ENCODE measurements at places on chromosomes 3 and 15.

- no peak for DNase-seq
Observed at GRCh38 chr3:31707286-31707685, 174.6 kb downstream of the STT3B start.

DNA sequence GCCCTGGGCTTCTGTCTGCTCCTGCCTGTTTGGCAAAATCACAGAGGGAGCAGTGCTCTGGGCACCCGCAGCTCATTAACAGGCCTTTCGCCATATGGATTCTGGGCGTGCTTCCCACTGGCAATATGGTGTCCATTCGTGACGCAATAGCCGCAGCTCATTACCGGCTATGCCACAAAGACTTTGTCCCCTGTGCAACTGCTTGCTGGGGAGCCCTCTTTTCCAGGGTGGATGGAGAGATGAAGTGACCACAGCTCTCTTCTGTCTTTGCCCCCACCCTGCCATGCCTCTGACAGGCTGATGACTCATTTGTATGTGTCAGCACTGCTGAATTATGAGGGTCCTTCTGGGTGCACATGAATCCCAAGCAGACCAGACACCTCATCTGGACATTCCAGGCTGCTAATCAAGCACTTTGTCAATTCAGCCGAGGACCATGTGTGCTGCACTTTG is 214.3 kb upstream of the FEZF2 start:
- no peak for DNase-seq

DNA sequence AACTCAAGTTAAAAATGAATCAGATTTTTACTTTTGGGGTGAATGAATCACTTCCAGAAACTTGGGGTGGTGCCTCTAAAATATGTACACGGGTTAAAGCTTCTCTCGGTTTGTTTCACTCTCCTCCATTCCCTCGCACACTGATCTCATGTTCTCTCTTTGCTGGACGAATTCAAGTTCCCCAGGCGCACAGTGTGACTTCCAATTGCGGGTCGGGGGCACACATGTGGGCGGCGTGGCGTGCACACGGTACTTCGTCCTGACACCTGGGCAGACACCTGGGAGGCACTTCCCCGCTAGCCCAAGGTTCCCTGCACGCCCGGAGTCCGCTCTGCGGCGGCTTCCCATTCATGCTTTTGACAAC is 692 bp downstream of the SCAANT1 start:
- no peak for DNase-seq

GRCh38 chr3:126921085-126921824 is 61.7 kb upstream of the PLXNA1 start:
- DNase-seq, result no peak

- no peak for DNase-seq
Observed at GRCh38 chr3:65483480-65483879, 555.2 kb downstream of the MAGI1 start.

DNA sequence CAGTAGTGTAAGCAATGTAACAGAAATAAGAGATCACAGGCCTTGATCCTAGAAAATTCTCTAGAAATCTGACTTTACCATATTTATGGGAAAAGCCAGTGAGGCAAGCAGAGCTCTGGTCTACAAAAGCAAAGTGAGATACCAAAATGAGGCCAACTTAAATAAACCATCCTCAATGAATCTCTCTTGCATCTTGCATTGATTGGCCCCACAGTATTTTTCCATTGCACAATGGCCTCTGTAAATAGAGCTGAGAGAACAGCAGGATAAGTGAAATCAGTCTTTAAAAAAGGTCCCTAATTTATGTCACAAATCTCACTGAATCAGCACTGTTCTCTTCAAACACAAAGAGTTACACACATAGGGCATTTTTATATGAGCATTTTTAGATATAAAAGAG is 8.9 kb downstream of the CFAP20DC start:
- no peak for DNase-seq

DNA sequence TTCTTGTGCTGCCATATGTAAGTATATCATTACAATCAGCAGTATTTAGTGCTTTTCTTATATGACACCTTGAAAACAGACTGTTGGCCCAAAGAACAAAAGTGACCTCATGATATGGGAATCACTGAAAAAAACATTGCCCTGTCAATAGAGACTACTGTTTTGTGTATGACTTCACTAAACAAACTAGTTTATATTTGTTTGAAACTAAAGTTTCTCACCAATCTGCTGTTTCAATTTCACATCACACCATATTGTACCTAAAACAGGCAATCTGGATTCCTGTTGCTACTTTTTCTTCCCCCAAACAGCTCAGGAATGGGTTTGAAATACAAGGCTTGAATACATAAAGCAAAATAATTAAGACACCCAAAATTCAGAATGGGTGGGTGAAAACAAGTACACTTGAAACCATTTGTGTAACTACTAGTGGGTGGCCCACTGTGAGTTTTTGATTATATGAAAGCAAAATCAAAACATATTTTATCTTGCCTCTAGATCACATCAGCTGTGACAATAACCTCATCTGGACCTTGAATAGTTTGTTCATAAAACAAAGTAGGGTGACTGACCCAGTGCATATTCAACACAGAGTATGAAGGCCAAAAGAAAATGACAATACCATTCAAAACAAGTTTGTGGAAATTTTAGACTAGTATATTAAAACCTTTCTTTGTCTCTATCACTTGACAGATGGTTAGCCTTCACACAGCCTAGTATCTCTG is 5.9 kb downstream of the ZBTB20 start:
- DNase-seq, result no peak

DNA sequence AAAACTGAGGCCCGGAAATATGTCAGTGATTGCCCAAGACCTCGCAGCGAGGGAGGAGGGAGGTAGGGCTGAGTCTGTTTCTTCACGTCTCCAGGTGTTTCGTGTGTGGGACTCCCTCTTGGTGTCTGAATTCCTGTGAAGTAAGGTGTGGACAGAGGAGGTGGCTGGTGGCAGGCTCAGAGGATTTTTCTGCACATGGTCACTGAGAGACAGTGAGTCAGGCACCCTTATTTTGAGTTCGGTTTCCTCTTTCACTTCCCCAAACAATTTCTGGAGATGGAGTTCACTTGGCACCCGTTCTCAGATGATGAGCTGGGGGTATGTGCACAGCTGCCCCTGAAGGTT is 46.3 kb upstream of the VPS8 start:
- DNase-seq, result no peak

GRCh38 chr15:74651242-74651741 is 35.7 kb downstream of the CLK3 start:
- no peak for DNase-seq

All from SK-N-MC (cell line).